ENCODE measurements at places on chromosomes 3 and 15.

DNA sequence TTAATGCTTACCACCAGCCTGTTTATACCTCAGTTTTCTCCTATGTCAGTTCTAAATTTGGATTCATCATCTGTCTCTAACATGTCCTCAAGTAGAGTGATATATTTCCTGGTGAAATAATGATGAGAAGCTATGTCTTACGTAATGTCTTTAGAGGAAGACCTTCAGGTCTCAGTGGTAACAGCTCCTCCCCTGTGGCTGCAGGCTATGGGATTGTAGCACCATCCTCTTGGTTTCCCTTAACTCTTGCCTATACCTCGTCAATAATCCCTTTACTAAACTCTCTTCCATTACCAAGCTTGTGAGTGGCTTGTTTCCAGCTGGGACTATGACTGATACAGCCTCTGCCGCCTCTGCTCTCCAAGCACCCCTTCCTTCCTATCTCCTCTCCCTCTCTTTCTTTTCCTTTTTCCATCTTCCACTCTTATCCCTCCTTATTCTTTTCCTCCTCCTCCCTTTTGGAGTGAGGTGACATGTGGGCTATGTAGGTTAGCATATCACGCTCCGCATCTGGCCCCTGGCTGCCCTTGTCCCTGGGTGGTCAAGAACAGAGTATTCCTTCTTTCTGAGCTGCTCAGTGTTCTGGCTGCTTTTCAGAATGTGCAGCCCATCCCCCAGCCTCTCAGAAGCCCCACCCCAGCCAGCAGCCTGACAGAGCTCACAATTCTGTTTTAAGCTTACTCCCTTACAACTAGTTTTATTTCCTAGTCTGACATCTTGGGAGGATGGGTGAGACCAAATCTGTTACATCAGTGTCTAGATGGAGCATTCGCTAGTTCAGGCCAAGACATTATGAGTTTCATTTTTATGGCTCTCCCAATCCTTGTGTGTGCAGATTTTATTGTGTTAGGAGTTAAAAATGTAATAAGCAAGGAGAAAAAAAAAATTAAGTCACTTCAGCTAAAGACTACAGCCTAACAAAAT lies 75.0 kb upstream of the RNU6-1 start:
- DNase-seq, result no peak

DNA sequence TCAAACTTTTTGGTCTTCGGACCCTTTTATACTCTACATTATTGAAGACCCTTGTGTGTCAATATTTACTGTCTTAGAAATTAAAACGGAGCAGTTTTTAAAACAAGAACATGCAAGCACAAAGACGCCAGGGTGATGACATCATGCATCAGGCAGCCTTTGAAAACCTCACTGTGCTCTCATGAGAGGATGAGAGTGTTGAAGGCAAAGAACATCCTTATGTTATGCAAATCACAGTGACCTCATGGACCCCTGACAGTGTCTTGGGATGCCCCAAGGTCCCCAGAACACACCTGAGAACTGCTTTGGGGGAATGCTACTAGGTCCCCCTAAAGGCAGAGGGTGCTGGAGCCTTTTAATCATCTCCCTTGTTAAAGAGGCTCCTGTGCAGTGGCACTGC lies 51.6 kb downstream of the CHDH start:
- no peak for DNase-seq

GRCh38 chr3:110995461-110996231 lies 76.0 kb upstream of the NECTIN3 start:
- no peak for DNase-seq

DNA sequence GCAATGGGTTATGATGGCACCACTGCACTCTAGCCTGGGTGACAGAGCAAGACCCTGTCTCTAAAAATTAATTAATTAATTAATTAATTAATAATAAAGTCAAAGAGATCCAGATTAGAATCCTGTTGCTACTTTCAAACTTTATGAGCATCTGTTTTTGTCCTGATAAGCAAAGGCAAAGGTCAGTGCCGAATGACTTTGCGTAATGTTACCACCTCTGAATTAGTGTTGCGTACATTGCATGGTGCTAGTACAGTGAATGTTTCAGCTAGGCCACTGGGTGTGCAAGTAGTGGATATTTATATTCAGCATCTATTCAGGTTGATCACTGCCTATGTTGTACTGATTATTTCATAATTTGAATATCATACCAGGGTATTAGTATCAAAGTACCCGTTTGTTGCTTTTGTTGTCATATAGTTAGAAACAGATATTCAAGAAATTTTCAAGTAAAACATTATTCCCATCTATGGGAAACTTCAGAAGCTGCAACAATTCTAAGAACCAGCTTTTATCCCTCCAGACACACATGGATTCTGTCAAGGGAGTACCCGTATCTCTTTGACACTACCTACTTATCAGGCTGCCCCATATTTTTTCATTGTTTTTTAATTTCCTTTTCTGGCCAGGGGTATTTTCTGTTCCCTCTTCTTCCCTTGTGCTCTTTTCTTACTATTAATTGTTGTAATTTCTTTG lies 127.1 kb upstream of the GRM7 start:
- DNase-seq, result no peak

GRCh38 chr15:73908030-73908821 lies 18.0 kb upstream of the LOXL1 start:
- peak; percentile 53 for DNase-seq

DNA sequence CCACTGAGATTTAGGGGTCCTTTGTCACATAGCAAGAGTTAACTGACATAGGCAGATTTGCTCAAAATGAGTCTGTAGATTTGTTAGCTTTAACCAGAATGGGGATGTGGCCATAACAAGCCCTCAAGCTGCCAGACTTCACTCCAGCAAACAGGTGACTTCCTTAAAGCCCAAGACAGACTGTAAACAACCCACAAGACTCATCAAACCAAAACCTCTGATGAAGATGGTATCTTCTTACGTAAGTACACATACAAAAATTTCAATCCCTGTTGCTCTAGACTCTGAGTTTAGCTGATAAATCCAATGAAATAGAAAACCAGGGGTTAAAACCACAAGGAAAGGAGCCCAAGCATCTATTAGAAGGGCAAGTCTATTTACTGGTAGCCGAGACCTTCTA lies 18.2 kb upstream of the ZBTB20 start:
- no peak for DNase-seq

GRCh38 chr3:123587401-123587800 lies 2.5 kb upstream of the HACD2 start:
- DNase-seq, result no peak

- no peak for DNase-seq
Observed at GRCh38 chr15:70182858-70183695, 85.4 kb upstream of the TLE3 start.

- DNase-seq, result no peak
Observed at GRCh38 chr3:116614795-116615362, 94.7 kb upstream of the TUSC7 start.

- no peak for DNase-seq
Observed at GRCh38 chr3:148847351-148847750, 17.7 kb upstream of the CPA3 start.

GRCh38 chr15:66768987-66769386 lies 67.0 kb downstream of the SMAD6 start:
- no peak for DNase-seq

- peak; percentile 30 for DNase-seq
Observed at GRCh38 chr3:88113311-88114162, 36.2 kb upstream of the C3orf38 start.

DNA sequence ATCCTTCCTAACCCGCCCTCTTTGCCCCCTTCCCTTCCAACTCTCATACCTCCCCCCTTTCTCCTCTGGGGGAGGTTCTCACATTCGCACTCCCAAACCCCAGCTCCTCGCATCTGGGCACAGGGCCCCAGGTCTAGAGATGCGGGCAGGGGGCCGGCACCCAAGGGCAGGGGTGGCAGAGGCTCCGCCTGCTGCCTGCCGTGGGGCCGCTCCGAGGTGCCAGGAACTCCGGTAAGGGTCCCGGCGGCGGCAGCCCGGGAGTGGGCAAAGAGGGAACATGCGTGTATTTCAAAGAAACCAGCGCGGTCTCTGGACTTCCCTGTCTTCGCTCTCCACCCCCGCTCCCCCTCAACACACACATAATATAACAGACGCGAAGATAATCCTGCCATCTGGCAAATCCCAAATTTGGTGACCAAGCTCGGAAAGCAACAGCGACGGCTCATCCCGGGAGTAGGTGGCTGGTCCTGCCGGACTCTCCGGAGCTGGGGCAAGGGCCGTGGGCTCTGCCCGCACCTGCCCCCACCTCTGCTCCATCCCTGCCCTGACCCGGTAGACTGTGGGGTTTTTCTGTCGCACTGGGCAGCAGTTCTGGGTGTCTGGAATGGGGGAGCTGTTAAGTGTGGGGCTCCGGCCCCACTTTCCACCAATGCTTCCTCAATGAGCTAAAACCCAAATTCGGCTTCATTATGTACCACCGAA lies 31.0 kb downstream of the NR2F2 start:
- no peak for DNase-seq

DNA sequence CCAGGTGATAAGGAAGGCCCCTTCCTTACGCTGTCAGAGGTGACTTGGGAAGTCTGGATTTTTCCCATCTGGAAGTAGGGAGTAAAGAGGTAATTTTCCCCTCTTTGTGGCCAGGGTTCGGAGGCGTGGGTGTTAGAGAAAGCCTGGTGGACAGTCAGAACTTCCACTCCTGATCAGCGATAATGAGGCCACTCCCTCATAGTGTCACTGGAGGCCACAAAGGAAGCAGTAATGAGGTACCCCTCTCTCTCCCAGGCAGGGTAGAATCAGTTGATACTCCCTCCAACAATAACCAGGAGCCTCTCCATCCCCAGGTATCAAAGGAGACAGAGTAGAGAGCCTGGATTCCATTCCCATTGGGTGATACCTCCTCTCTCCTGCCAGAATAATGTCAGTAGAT lies 30.0 kb downstream of the AP4E1 start:
- DNase-seq, result no peak

DNA sequence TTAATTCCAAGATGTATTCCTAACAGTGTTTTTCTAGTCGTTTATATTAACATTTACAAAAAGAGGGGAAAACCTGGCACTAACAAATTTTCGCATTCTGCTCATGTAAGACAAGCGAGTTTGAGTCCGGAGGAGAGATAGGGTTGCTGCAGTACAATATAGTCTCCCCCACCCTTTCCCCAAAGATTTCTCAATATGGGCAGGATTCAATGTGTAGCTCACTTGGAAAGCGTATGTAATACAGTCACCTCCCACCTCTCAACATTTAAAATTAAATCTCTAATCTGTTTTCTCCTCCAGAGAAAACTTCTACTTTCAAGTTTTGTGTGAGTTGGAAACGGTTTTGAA lies 57.9 kb downstream of the CMSS1 start:
- DNase-seq, result no peak

DNA sequence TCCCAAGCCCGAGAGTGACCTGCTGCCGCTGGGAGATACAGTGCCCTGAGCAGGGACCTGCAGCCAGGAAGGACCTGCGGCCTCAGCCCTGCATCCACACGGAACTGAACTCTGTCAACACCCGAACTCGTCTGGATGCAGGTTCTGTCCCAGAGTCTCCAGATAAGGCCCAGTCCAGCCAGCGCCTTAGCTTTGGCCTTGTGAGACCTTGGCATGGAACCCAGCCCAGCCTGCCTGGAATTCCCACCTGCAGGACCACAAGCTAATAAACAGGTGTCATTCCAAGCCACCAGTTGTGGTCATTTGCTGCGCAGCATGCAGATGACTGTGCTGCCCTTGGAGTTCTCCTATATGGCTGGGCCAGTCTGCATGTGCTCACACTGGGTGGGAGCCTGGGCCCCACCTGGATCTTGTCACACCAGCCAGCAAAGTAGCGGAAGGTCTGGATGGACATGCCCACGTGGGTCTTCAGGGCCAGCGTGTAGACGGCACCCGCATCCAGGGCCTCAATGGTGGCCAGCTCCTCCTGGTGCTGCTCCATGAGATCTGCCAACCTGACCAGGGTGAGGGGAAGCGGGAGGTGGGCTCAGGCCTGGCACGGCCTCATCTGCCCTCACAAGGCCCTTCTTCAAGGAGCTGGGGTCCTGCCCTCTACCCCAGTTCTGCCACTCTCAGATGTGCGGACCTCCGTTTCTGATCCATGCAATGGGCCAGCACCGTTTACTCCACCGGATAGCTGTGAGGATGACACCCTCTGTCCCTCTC lies 47.2 kb upstream of the SLC41A3 start:
- no peak for DNase-seq

DNA sequence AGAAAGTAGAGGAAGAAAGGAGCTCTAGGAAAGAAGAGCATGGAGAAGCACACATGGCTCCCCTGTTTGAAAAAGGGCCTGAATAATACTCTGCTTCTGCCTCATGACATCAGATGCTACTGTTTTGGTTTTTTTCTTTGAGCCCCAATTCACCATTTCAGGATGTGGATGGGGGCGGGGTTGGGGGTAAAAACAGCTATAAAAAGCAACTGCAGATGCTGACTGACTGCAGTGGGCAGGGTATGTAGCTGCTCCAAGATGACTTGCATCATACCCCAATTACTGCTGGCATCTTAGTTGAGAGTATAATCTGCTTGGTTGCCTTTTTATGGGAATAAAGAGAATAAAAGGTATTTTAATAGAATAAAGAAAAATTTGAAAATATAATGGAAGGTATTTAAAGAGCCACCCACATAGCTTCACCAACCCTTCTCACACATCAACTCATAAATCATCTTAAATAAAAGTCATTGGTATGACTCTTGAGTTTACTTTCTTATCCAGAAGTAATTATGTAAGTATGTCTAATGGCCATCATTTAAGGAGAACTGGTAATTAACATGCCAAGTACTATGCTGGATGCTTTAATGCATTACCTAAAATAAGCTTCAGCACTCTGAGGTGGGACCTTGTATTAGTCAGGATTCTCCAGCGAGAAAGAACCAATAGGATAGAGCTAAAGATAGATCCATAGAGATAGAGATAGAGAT lies 36.4 kb upstream of the TMEM45A start:
- no peak for DNase-seq

DNA sequence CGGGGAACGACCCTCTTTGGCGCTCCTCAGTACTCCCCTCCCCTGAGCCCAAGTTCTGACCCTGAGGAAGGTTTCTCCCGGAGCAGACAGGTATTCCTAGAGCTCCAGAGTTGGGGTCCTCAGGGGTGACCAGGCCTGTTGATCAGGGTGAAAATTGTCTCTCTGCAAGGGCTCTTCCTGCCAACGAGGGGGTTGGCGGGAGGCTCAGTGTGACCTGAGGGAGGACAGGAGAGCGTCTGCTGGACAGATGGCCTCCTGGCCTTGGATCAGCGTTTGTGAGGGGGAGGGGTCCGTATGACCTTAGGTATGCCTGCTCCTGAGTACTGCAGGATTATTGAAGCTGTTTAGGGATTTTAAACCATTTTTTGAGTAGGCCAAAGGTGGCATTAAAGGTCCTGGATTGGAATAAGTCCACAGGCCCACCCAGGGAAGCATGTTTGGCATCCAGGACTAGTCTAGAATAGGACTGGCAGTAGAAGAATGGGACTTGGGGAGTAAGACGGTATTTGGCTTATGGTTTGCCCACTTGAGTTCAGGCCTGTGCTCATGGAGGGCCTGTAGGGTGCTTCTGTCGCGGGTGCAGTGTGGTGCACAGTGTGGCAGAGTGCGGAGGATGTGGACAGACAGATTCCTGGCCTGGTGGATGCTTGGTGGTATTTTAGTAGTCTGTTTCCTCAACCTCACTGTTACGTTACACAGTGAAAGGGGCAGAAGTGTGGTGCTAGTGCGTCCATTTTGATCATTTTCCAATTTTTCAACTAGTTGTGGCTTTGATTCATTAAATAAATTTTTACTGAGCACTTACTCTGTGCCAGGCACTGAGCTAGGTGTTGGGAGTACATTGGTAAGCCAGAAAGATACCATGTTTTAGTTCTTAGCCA lies 959 bp downstream of the ZNF592 start:
- DNase-seq, result no peak
